D721Med (cell line): ENCODE measurements at places on chromosomes 2 and 18.

DNA sequence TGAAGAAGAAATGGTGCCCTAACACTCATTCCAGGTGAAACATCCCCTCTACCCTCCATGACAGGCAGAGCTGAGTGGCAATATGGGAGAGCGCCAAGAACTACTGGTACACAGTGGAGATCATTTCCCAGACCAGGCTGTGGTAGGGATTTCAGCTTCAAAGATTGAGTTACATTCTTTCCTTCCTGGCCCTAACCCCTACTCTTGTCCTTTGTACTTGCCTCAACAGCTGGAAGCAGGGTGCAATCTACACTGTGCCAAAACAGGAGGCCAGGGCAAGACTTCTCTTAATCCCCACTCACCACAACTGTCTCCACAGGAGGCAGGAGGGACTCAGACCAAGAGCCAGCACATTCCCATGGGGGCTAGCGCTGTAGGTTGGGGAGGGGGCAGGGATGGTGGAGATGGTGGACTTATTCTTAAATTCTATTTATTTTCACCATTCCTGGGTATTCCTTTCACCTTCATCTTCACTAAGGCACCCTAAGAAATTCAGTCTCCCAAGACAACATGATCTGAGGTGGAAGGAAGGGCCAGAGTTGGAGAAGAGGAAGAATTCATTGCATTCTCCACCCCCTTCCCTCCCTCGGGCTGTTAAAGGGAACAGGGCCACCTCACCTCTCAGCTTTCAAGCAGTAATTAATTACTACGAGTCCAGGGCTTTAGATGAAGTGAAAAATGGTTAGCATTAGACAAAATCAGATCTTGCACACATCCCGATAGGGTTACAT lies 65.9 kb downstream of the AAK1 start:
- no peak for DNase-seq

- DNase-seq, result no peak
Measured at GRCh38 chr2:154338352-154338967, 360.0 kb upstream of the KCNJ3 start.

DNA sequence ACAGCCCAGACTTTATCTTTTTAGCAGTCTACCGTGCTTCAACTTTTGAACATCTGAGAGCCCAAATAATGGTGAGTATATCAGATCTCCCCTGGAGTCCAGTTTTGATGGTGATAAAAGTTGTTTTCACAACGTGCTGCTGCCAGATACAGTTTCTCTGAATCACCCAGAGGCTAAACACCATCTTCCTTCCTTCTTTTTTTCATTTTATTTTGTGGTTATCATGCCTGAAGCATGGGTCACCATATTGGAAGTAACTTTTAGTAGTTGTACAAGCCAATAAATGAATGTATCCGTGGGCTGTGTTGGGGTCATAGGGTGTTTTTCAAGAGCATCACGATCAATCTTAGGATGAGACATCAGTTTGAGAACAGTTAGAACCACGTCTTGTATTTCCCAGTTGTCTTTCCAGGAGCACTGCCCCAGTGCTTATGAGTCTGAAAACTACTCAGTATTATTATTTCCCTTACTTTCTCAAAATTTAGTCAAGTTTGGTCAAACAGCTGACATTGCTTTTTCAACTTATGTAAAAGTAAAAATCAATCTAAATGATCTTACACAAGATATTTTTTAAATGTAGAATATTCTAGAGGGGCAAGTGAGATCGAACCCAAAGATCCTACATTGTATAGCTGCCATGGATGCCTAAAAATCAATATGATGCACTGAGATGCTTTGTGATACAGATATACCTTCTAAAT lies 311.4 kb downstream of the CTNNA2 start:
- DNase-seq, result no peak

- no peak for DNase-seq
Measured at GRCh38 chr2:121832412-121833357, 77.2 kb downstream of the TSN start.

DNA sequence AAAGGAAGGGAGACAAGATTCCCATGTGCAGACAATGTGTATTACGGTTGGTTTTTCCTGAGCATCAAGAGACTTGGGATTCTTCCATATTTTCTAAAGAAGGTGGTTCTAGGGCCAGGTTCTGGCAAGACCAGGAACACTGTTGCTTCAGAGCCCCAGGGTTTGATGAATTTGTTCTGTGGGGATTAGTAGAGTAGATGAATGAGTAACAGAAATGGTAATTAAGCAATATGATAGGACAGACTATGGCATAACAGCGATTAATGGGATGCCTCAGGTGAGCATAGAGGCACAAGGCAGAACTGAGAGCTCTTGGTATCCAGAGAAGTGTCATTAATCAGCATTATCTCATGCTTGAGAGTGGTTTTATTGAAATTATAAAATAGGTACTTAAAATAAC lies 82.8 kb upstream of the PNPT1 start:
- DNase-seq, result no peak

GRCh38 chr2:30249354-30249753 lies 18.0 kb downstream of the LBH start:
- no peak for DNase-seq
